ENCODE measurements at places on chromosomes 1 and 21. TPM values are rescaled to one million over a fixed set of nuclear protein-coding genes. Genes with fewer than 3 reads are reported as not detected.

LCE1A gene
- total RNA-seq: not detected

OR2M3 gene
- not detected for total RNA-seq

NGF gene
- 5.2 TPM for total RNA-seq

S100A9 gene
- total RNA-seq: 892 TPM

RABGAP1L gene
- total RNA-seq: 38.0 TPM

SLAMF7 gene
- total RNA-seq: 0.64 TPM

GJC2 gene
- total RNA-seq: 2.6 TPM

MYOG gene
- not detected for total RNA-seq
